Astrocyte (in vitro differentiated cells and primary cell): ENCODE measurements at places on chromosomes 7 and 10. TPM values are rescaled to one million over a fixed set of nuclear protein-coding genes. Genes with fewer than 3 reads are reported as not detected.

GRCh38 chr10:131570716-131571307 lies 259.3 kb upstream of the TCERG1L start:
- H3K27me3 ChIP-seq, result no peaks in the 10 kb centered on the region
- no peaks in the 10 kb centered on the region for H3K4me1 ChIP-seq
- DNase-seq, result no peak
- H3K36me3 ChIP-seq, result no peaks in the 10 kb centered on the region
- H3K27ac ChIP-seq, result no peak overlapping the region

DNA sequence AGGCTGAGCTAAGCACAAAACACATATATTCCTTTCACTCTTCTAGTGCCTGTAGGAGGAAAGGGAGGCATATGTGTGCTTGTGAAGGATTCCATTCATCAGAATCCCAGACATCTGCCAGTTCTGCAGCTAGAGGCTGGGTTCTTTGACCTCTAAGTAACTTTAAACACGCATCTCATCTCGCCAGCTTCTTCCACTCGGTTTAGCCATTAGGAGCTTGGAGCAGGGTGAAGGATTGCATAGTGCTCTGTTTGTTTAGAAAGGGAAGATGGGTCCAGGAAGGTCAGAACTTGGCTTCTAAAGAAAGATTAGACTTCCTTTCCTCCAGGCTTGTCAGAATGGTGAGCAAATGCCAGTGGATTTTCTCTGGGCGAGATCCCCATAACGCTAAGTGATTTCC lies 43.6 kb downstream of the HK1 start:
- no peak for DNase-seq
- H3K36me3 ChIP-seq, result no peaks in the 10 kb centered on the region
- no peak overlapping the region for H3K27ac ChIP-seq
- H3K27me3 ChIP-seq, result no peaks in the 10 kb centered on the region
- H3K4me3 ChIP-seq, result no peak overlapping the region

GRCh38 chr10:28942012-28942411 lies 264.7 kb downstream of the BAMBI start:
- DNase-seq, result no peak
- H3K4me3 ChIP-seq, result no peak overlapping the region
- H3K27me3 ChIP-seq, result no peaks in the 10 kb centered on the region
- no peak overlapping the region for H3K27ac ChIP-seq
- peaks cover 25% of the 10 kb centered on the region for H3K4me1 ChIP-seq
- no peaks in the 10 kb centered on the region for H3K36me3 ChIP-seq

GRCh38 chr10:75107756-75108683 lies 3.4 kb upstream of the SAMD8 start:
- no peak overlapping the region for H3K27ac ChIP-seq
- H3K4me1 ChIP-seq, result peaks cover 4% of the 10 kb centered on the region
- H3K4me3 ChIP-seq, result no peak overlapping the region
- no peak for DNase-seq

GRCh38 chr10:31963589-31963980 lies 35.0 kb upstream of the ARHGAP12 start:
- DNase-seq, result no peak
- peaks cover 6% of the 10 kb centered on the region for H3K4me1 ChIP-seq
- H3K4me3 ChIP-seq, result no peak overlapping the region
- no peaks in the 10 kb centered on the region for H3K36me3 ChIP-seq

DNA sequence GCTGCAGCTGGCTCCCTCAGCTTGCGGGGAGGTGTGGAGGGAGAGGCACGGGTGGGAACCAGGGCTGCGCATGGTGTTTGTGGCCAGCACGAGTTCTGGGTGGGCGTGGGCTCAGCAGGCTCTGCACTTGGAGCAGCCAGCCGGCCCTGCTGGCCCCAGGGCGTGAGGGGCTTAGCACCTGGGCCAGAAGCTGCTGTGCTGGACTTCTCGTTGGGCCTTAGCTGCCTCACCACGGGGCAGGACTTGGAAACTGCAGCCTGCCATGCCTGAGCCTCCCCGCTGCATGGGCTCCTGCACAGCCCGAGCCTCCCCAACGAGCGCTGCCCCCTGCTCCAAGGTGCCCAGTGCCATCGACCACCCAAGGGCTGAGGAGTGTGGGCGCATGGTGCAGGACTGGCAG lies 120.1 kb downstream of the ZNF248 start:
- no peaks in the 10 kb centered on the region for H3K36me3 ChIP-seq
- H3K4me3 ChIP-seq, result no peak overlapping the region
- no peak overlapping the region for H3K27ac ChIP-seq
- no peak for DNase-seq
- H3K27me3 ChIP-seq, result no peaks in the 10 kb centered on the region

GRCh38 chr10:123355748-123356481 lies 201.7 kb downstream of the BUB3 start:
- H3K27me3 ChIP-seq, result peaks cover 5% of the 10 kb centered on the region
- no peaks in the 10 kb centered on the region for H3K36me3 ChIP-seq
- no peak overlapping the region for H3K4me3 ChIP-seq
- DNase-seq, result no peak
- H3K4me1 ChIP-seq, result no peaks in the 10 kb centered on the region
- no peak overlapping the region for H3K27ac ChIP-seq

CTTNBP2 gene
- 3.5 and 4.9 TPM in 2 replicates for total RNA-seq

EPO gene
- total RNA-seq, result not detected in 2 replicates

HSPA12A gene
- total RNA-seq, result 7.9 and 11.1 TPM in 2 replicates

INHBA gene
- 103 and 164 TPM in 2 replicates for total RNA-seq

LIPJ gene
- total RNA-seq, result not detected in 2 replicates

WDR86 gene
- total RNA-seq, result 2.5 and 3.6 TPM in 2 replicates
